ENCODE measurements at places on chromosomes 4 and X.

DNA sequence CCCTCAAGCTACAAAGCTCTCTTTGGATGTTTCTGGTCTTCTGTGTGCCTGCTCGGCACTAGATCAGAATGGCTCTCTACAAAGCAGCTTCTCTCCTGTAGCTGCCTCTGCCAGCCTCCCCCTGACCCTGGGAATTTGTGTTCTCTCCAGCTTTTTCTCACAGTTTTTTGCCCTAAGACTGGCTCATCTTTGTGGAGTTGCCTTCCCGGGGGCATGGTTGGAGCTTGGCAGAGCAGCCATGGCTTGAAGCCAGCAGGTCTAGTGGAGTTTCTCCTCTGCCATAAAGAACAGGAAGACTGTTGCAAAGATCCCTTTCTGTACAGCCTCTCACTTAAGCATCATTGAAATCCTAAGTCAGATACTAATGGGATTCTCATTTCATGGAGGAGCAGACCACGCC, 163.3 kb upstream of the MAMLD1 start:
- no peak for DNase-seq

- DNase-seq: no peak
Observed at GRCh38 chr4:105683038-105683437, 25.5 kb downstream of the INTS12 start.

DNA sequence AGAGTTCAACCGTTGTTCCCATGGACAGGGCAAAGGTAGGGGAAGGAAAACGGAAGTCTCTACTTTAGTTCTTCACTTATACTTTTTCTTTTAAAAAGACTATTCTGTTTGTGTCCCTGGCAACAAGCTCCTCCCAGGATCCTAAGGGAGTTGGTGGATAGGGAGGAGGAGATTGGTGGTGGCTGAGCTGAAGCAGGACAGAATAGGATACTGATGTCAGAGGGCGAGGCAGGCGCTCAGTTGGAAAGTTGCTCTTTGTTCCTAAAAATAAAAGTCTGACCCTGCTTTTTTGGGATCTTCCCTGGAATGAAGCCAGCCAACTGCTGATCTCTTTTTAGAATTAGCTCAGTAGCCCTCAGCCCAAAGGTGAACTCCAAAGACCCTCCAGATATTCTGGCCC, 104.7 kb downstream of the MGST2 start:
- no peak for DNase-seq

GRCh38 chr4:106588891-106589290, 220.3 kb upstream of the GIMD1 start:
- DNase-seq: no peak

DNA sequence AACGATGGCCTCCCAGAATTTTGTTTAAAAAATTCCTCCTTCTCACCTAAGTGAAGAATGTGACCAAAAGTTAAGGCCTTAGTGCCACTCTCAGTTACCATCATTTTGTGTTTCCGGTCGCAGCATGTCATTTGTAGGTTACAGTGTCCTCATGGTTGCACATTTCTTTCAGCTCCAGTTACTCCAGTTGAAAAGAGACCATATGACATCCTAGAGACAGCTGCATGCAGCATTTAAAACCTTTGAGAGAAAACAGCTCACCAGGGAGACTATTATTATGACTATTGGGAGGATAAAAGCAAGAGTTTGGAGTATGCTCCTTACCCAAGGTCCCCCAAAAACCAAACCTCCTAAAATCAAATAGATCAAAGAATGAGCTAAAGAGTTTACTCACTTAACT, 45.8 kb downstream of the MGARP start:
- DNase-seq: no peak

DNA sequence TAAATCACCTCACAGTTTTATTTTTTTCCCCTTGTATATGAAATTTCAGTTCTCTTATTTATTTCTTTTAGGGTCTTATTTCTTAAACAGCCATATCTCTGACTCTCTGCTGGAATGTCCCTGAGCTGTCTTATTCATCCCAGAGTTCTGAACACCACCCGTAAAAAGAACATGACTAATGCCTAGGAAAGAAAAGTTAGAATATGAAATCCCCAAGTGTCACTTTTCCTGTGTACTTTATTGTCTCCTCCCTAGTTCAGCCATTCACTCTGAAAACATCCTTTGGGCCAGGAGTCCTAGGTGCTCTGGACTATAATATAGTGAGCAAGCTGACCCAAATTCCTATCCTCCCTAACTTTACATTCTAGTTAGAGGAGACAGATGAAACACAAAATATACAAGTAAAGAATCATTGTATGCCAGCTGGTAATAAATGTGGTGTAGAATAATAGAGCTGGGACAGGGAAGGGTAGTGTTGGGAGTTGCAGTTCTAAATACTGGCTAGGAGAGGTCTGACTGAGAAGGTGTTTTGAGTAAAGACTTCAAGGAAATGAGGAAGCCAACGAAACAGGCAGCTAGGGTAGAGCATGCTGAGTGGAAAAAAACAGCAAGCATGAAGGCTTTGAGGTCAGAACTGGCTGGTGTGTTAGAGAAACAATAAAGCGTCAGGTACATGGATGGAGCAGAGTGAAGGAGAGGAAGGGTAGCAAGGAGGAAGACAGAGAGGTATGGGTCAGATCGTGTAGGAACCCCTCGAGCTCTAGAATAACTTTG, 40.6 kb upstream of the FTHL17 start:
- no peak for DNase-seq

DNA sequence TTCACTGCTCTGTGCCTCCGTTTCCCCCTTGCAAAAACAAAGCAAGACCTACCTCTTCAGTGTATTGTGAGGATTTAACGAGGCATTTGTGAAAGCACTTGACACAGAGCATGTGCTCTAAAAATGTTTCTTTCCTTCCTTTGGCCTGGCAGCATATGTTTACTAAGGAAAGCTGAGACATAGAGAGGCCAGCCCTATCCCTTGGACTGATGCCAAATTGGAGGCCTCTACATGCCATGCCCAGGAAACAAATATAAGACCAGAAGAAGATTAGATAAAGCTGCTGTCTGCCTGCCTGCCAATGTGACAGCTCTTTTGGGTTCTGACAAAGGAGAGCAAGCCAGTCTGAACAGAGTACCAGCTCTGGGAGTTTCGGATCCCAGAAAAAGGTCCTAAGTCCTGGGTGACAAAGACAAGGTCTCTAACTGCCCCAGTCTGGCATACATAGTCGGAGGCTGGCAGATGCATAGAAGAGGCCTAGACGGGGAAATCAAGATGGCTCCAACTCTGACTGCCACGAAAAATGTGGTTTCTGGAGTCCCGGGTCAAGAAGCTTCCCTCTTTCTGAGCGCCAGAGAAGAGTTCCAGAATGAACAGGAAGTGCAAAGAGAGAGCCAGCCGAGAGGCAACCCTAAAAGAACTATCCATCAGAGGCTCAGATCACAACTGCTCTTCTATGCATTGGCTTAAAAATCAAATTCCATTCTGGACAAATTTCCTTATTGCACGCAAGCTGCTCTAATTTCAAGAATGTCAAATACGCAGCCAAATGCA, 25.8 kb downstream of the OTUD6A start:
- DNase-seq: no peak

DNA sequence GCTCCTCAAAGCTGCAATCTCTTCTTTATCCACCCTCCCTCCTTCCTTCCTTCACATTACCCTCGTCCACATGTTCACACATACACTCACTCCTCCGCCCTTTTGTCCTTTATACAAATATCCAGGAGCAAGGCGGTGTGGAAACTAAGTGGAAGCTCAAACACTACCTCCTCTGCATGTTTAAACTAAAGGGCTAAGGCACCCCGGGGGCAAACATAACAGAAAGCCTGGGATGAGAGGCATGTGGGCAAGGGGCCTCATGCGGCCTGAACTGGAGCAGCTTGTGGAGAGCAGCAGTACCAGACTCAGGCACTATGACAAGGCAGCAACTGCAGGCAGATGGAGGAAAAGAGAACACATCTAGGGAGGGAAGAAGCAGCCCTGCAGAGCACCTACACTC, 9.5 kb downstream of the MAB21L2 start:
- DNase-seq: no peak

- no peak for DNase-seq
Observed at GRCh38 chr4:158605393-158605792, 66.3 kb downstream of the C4orf46 start.

DNA sequence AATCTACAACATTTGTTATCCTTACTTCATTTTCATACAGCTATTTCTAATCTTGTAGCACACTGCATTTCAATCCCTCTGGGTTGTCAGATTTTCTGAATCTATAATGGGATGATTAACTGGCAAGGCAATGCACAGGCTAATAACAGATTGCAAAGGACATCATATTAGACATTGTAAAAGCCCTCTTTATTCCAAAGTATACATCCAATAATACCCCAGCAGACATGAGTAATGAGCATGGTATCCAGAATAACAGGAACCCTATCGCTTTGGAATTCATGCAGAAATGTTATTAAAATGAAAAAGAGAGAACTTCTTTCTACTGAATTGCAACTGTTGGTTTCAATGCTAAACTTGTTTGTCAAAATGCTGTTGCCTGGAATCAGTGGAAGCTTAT, 122.9 kb downstream of the C4orf33 start:
- DNase-seq: no peak

DNA sequence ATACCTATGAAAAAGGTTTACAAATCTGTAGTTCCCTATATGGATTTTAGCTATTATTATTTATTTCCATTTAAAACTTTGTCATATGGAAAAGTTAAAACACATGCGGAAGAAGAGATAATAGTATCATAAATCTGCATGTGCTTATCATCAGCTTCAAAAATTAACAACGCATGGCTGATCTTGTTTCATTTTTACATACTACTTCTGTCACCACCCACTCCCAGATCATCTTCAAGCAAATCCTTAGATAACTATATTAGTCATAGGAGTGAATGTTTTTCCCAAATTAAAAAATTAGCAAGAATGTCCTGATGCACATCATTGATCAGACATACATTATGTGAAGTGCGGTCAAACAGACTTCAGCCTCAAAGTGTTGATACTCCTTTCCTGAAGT, 24.6 kb upstream of the MOB1B start:
- DNase-seq: no peak

GRCh38 chr4:83009529-83009928, 1.1 kb downstream of the LIN54 start:
- no peak for DNase-seq

DNA sequence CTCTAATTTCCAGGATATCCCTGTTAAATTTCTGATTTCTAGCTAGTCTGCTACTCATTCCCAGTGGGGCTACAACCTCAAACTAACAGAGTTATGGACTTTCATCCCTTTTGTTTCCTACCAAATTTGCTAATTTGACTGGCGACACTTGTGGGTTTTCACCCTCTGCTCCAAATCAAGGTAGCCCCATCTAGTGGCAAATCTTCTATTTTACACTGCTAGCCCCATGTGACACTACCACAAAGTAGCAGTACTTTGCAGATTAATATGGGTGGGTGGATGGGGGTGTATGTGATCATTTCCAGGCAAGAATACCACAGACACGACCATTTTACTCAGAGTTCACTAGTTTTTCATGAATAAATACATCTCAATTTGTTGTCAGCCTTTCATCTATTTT, 150.3 kb downstream of the MSL3 start:
- peak; percentile 25 for DNase-seq

GRCh38 chr4:136699905-136700304, 832.4 kb downstream of the PCDH18 start:
- DNase-seq: no peak

DNA sequence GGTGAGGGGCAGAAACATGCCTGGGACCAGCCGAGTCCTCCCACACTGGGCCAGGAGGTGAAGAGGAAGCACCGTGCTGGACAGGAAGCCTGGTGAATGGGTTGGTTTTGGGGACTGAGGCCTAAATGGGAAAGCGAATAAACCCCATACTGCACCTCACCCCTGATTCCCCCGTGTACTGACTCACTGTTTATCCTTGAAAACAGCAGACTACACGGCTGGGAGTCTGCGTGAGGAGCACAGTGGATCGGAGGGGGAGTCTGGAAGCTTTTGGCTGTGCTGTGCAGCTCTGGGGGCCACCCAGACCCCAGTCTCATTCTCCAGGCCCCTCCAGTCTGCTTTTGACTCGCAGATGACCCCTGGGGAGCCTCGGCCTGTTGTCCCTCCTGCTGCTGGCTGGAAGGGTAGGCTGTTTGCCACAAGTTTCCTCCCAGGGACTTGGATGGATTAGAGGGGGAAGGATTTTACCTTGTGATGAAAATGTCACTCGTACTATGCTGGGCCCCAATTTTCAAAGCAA, 90.0 kb downstream of the PSAPL1 start:
- no peak for DNase-seq

GRCh38 chr4:175330652-175331051, 412.5 kb downstream of the ADAM29 start:
- DNase-seq: no peak

DNA sequence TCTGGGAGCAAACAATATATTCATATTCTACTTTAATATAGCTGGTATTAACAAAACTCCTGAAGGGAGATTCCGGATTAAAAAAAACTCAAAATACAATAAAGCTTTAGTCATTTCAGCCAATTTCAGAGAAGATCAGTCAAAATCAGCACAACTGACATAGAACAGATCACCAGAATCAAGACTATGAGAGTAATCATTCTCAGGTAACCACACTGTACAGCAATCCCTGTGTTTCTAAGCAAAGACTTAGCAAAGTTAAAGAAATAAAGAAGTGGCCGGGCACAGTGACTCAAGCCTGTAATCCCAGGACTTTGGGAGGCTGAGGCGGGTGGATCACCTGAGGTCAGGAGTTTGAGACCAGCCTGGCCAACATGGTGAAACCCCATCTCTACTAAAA, 9.1 kb downstream of the DCTD start:
- DNase-seq: no peak

DNA sequence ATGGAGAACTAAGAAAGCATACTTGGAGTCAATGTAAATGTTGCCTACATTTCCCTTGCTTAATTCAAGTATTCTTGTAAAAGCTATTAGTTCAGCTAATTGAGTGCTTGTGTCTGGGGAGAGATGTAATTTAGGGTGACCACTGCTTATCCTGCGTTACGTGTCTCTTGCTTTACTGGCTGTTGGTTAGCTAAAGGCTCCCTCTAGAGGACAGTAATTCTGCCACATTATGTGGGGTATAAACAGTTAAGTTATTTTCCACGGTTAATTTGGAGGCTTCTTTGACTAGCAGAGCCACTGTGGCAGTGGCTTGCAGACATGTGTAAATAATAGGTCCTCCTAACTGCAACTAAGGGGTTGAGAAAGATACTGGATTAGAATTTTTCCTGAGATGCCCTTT, 25.3 kb upstream of the NAF1 start:
- no peak for DNase-seq

- DNase-seq: no peak
Observed at GRCh38 chrX:66039944-66040343, at the start of gene VSIG4. Gene VSIG4, minus strand, starts transcription at chrX:66040080. Its CDS starts 82 bp downstream, at chrX:66039998.

DNA sequence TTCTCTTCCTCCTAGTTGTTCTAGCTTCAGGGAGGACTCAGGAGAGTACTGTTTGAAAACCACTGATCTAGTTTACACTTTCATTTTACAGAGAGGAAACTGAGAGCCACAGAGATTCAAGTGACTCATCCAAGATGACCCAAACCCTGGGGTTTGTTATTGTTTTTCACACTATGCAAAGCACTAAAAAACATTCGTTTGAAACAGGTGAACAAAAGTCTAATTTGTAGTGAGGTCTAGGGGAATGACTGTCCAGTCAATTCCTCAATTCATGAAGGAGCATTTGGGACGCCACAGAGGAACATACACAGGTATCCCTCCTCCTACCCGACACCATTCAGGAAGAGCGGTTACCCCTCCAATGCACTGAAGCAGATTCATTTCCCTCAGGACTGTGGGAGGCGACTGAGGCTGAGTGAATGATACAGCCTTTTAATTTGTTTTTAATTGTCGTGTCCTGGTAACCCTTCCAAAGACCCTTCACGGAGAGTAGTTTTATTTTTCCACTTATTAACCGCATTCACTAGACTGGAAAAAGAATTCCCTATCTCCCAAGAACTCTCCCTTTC, 30.3 kb downstream of the TLR10 start:
- peak; percentile 62 for DNase-seq

- no peak for DNase-seq
Observed at GRCh38 chrX:41933546-41933945, 10.2 kb upstream of the CASK start.

Measured in GM12878 (cell line).